Aorta (tissue), 5 donors: ENCODE measurements at places on chromosomes 4 and X. TPM values are rescaled to one million over a fixed set of nuclear protein-coding genes. Genes with fewer than 3 reads are reported as not detected.

TKTL2 gene
- total RNA-seq: not detected

ERAS gene
- not detected for total RNA-seq

PRDM8 gene
- total RNA-seq: 3.6 TPM

DNA sequence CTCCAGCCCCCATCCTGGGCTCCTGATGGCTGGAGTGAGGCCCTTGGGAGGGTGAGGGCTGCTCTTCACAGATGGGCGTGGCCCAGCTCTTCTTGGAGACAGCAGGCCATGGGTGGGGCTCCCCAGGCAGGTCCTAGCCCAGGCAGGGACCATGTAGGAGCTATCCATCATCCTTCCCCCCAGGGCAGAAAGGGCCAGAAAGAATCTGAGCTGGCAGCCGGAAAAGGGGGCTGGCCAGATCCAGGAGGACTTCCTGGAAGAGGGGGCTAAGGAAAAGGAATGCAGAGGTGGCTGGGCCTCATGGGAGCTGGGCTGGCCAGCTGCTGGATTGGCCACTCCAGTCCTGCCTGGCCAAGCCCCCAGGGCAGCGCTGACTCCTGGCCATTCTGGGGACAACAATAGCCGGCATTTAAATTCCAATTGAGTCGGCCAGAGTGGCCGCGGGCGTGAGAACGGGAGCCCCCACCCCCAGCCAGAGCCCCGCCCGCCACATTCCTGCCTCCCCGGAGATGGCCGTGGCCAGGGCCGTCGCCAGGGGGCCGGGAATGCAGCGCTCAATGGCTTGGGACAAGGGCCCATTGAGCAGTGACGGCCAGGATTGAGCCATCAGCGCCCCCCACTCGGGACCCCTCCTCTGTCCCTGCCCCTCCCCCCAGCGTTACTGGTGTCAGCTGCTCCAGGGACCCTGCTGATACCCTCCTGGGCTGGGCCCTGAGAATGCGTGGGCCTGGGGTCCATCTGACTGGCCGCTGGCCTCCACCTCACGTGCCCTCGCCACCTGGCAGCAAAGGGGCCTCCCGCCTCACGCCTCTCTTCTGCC, 15.1 kb upstream of the FGFR3 start:
- no peaks in the 10 kb centered on the region for H3K4me1 ChIP-seq
- H3K27ac ChIP-seq: no peak overlapping the region
- DNase-seq: no peak
- no peak overlapping the region for H3K4me3 ChIP-seq
- H3K36me3 ChIP-seq: no peaks in the 10 kb centered on the region
- H3K27me3 ChIP-seq: no peaks in the 10 kb centered on the region

GRCh38 chrX:119672426-119672825, 20.5 kb downstream of the SEPTIN6 start:
- no peak overlapping the region for H3K4me3 ChIP-seq
- DNase-seq: no peak
- no peak overlapping the region for H3K27ac ChIP-seq
- H3K27me3 ChIP-seq: no peaks in the 10 kb centered on the region
- H3K36me3 ChIP-seq: no peaks in the 10 kb centered on the region

DNA sequence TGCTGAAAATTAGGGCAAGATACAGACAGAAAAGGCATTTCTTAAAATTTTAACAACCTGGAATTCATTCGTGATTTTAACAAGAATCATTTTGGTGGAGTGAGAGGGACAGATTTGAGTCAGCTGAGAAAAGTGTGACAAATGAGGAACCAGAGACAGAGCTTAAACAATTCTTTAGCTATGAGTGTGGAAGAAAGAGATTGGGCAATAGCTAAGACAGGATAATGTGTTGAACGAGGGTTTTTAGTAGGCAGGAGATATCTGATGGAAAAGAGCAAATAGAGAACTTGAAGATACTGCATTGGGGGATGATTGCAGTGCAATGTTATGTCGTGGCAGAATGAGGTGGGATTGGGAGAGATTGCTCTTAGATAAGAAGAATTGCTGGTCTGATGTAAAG, 164.2 kb upstream of the SPRY1 start:
- no peak overlapping the region for H3K4me3 ChIP-seq
- no peak overlapping the region for H3K27ac ChIP-seq
- H3K27me3 ChIP-seq: no peaks in the 10 kb centered on the region
- peaks cover 1% of the 10 kb centered on the region for H3K4me1 ChIP-seq

DNA sequence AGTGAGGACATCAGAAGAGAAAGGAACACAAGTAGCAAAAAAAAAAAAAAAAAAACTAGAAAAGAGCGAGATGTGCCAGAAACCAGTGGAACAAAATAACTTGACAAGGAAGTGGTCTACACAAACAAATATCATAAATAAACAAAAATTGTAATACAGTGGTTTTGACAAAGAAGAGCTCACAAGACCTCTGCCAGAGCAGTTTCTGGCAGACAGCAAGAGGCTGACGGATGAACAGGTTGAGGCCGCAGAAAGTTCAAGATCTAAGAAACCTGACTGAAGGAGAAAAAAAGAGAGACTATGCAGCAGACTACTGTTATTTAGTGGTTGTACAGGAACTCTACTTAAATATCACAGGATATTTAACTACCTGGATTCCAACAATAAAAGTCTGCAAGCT, 66.2 kb downstream of the MAB21L2 start:
- no peaks in the 10 kb centered on the region for H3K27me3 ChIP-seq
- H3K27ac ChIP-seq: no peak overlapping the region
- DNase-seq: no peak
- H3K4me1 ChIP-seq: no peaks in the 10 kb centered on the region
- H3K36me3 ChIP-seq: no peaks in the 10 kb centered on the region

GRCh38 chr4:120850018-120850599, 72.4 kb downstream of the PRDM5 start:
- no peak overlapping the region for H3K4me3 ChIP-seq
- H3K4me1 ChIP-seq: no peaks in the 10 kb centered on the region
- no peaks in the 10 kb centered on the region for H3K36me3 ChIP-seq

DNA sequence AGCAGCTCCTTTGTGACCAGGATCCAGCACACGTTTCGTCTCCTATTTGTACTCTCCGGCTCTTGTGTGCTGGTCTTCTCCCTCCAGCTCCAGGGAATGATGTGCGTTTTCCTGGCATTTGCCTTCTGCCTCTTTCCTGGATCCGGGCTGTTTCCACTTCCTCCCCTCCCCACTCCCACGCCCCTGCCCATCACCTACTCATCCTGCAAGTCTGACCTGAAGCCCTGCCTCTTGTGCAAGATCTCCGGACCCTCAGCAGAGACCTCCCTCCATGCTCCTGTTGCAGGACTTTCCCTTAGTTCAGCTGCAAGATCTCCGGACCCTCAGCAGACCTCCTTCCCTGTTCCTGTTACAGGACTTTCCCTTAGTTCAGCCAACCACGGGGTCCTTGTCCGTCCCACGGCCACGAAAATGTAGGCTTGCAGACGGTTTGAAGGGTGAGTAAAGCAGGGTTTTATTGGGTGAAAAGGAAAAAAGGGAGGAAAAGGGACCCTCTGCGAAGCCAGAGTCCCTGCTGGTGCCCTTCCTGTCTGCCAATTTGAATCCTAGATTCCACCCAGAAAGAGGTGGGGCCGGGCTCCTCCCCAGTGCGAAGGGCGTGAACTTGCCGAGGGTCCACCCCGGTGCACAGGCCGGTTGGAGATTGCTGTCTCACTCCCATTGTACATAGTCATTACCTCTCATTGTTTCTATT, 74.4 kb upstream of the IRF2 start:
- no peak overlapping the region for H3K27ac ChIP-seq
- H3K4me1 ChIP-seq: no peaks in the 10 kb centered on the region
- H3K4me3 ChIP-seq: no peak overlapping the region
- no peaks in the 10 kb centered on the region for H3K27me3 ChIP-seq
- DNase-seq: no peak
- no peaks in the 10 kb centered on the region for H3K36me3 ChIP-seq
